ENCODE measurements at places on chromosomes 1 and 21.

DNA sequence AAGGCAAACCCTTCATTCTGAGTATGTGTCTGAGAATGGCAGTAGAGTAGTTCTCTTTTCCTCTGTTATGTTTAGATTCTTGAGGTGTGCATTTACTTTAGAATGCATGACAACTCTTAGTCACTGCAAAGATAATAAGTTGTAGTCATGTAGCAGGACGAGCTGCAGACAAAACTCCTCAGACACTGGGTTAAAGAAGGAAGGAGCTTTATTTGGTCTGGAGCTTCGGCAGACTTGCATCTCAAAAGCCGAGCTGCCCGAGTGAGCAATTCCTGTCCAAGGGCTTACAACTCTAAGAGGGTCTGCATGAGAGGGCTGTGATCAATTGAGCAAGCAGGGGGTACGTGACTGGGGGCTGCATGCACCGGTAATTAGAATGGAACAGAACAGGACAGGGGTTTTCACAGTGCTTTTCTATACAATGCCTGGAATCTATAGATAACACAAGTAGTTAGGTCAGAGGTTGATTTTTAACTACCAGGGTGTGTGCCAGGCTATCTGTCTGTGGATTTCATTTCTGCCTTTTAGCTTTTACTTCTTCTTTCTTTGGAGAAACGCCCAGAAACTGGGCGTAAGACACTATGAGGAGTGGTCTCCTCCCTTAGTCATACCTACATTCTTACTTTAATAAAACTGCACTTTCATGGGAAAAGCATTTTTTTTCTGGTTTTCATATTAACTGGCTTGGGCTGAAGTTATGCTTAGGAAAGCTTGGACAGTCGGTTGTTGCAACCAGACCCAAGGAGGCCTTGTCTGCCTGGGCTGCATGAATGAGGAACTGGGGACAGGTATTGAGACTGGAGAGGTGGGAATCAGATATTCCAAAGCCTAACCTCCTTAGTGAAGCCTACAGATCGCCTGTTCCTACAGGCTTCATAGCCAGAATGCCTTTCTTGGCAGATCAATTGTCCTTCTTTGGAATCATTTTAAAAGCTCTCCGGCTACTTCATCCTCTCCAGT, 115.1 kb downstream of the RHOU start:
- no peak for DNase-seq

DNA sequence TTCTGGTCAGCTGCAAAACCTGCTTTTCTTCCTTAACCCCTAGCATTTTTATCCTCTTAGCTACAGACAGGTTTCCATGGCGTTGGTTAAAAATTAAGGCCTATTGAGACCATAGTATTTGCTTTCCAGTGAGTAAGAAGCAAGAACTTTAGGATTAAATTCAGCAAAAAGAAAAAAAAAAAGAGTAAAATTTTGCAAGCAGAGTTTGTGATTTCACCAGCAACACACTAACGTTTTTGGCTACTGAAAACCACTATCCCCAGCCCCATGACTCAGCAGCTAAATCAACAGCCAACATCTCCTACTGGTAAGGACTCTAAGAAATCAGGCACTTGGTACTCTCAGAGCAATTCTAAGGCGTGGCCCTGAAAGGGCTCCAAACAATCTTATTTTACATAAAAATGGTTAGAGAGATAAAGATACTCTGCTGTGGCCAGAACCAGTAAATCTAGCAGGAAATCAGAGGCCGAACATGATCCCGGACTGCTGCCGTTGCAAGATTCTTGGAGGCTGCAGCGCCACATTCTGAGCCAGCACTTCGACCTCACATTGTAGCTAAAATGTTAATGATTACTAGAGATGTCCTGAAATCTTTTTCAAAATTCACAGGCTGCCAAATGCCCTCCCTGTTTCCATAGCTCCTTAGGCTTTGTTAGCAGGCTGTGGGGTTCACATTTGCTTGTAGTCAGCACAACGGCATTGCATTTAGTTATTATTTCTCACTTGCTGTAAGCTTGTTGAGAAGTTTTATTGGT, 1.6 kb upstream of the ENO1 start:
- DNase-seq, result no peak

GRCh38 chr1:246781212-246781611, 57.0 kb downstream of the SCCPDH start:
- DNase-seq, result no peak

- no peak for DNase-seq
Observed at GRCh38 chr1:209808059-209808581, 2.2 kb upstream of the IRF6 start.

- no peak for DNase-seq
Observed at GRCh38 chr1:185402930-185403329, 85.9 kb upstream of the IVNS1ABP start.

DNA sequence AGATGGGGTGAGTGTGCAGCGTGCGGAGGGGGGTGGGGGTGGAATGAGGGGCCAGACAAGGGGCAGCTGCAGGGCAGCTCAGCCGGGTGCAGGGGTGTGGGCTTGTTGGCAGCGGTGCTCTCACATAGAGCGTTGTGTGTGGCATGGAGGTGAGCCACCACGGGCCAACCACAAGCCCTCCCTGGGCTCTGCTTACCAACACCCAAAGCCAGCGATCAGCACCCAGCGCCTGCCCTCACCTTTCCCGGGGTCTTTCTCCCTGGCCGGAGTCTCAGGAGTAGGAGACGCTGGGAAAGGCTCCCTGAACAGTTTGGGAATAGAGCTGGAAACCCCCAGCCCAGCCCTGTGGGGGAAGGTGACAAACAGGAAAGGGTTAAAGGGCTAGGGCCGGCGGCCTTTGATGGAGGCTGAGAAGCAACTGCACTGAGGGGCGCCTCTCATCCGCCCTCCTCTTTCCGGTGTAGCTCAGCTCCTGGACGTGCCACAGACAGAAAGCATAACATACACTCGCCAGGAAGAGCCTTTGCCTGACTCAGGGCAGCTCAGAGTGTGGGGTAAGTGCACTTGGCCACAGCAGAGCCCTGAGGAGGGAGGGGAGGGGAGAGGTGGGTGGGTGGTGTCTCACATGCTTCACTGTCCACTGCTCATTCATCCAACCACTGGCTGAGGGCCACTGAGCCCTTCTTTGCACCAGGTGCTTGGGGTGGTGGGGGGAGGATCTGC, 577 bp downstream of the IKBKE start:
- DNase-seq, result peak; percentile 16

GRCh38 chr1:19414515-19415121, 70.7 kb downstream of the CAPZB start:
- no peak for DNase-seq

GRCh38 chr1:175808999-175809398, 65.6 kb upstream of the TNR start:
- DNase-seq, result no peak

DNA sequence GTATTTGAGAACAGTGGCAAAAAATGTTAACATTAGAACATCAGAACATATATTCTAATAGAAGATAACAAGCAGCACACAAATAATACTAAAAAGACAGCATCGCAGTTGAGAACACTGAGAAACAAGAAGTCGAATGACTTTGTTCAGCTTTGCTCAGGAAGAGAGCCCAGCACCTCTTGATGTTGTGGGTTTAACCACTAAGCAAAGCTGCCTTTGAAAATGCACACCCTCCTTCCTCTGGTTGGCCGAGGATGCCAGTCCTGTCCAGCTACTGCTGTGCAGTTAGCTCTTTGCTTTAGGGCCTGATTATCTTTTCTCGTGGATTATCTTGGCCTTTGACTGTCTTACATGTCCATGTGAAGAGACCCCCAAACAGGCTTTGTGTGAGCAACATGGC, 60.5 kb downstream of the SPATA46 start:
- DNase-seq, result no peak

GRCh38 chr1:84541679-84542078, 32.6 kb downstream of the CTBS start:
- no peak for DNase-seq

GRCh38 chr21:16473988-16474387, 744.2 kb downstream of the USP25 start:
- DNase-seq, result no peak

DNA sequence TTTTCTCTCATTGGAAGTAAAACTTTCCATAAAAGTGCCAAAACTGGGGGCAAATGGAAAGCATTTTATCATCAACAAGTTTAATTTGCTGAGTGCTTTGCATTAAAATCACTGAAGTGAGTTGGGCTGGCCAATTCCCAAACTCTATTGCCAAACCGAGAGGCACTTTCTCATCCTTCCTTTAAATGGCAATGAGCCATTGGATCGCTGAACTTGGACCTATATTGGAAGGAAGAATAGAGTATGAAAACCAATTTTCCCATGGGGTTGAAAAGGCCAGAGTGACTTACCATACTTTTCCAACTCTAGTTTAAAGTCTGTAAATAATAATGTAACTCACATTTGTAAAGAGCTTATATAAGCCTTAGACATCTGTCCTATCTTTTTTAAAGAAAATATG, 189.1 kb upstream of the C1orf87 start:
- no peak for DNase-seq
